Muscle of leg (tissue), 16 donors: ENCODE measurements at places on chromosomes 7 and 10.

- no peak for DNase-seq
These were observed 49.0 kb downstream of the LAMB1 start for GRCh38 chr7:107953924-107954303.

DNA sequence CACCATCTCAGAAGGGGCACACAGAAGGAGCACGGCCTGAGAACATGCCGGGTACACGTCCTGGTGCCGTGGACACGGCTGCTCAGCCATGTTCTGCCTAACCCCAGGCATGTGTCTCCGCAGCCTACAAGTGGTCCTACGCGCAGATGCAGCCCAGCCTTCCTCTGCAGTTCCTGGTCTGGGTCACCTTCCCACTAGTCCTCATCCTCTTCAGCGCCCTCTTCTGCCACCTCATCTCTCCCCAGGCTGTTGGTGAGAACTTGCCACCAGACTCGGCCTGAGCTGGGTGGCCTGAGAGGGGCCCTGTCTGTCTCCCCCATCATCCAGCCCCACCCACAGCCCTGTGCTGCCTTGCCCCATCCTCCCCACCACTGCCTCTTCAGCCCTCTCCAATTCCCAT lies 5.3 kb downstream of the CLCN1 start:
- no peak for DNase-seq

DNA sequence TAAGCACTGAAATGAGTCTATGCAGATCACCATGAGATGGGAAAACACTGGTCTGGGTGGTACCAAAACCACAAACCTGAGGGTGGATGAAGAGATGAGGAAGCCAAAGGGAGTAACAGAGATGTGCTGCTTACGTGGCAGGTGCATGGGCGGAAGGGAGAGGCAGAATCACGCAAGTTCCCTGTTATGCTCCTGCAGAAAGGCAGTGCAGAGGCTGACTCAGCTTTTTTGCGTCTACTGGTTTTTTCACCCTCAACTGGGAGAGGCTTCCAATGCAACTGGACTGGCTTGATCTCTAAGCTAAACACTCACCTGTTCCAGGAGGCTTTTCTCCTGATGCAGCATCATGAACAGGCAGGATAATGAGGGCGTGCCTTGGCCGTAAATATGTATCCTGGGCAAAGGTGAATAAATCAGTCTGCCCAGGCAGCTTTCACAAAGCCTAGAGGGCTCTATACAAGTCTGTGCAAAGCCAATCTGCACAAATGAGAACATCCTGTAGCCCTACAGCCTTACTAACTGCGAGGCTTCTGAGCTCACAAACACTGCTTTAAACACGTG lies 95.4 kb upstream of the AFAP1L2 start:
- DNase-seq: no peak

DNA sequence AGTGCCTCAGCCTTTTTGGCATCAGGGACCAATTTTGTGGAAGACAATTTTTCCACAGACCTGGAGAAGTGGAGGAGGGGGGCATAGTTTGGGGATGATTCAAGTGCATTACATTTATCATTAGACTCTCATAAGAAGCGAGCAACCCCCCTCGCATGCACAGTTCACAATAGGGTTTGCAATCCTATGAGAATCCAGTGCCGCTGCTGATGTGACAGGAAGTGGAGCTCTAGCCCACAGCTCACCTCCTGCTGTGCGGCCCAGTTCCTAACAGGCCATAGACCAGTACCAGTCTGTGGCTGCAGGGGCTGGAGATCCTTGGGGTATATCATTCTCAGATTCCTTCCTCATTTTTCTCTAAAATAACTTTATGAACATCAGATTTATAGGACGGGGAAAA lies 50.8 kb downstream of the ATAD1 start:
- DNase-seq: no peak

- peak; percentile 75 for DNase-seq
These were observed at the start of gene STX1A for GRCh38 chr7:73718905-73719805. Gene STX1A (minus strand): TSS chr7:73719669. CDS start chr7:73719631, 38 bp downstream.
